ENCODE measurements at places on chromosomes 12 and 14.

DNA sequence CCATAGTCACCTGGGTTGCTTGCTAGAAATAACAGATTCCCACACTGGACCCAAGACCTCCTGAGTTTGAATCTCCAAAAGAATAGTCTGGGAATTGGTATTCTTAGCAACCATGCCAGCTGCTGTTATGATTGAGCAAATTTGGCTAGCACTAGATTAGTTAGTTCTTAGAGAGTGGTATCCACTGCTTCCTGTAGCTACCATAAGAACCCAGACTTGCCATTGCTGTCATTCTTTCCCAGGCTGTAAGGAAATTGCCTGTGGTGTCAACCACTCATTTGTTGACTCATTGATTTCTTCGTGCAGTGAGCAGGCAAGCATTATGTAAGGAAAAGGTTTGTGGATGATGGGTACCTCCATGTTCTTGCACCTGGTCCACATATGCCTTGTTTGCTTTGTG is 201.8 kb upstream of the RGS6 start:
- no peak for DNase-seq

DNA sequence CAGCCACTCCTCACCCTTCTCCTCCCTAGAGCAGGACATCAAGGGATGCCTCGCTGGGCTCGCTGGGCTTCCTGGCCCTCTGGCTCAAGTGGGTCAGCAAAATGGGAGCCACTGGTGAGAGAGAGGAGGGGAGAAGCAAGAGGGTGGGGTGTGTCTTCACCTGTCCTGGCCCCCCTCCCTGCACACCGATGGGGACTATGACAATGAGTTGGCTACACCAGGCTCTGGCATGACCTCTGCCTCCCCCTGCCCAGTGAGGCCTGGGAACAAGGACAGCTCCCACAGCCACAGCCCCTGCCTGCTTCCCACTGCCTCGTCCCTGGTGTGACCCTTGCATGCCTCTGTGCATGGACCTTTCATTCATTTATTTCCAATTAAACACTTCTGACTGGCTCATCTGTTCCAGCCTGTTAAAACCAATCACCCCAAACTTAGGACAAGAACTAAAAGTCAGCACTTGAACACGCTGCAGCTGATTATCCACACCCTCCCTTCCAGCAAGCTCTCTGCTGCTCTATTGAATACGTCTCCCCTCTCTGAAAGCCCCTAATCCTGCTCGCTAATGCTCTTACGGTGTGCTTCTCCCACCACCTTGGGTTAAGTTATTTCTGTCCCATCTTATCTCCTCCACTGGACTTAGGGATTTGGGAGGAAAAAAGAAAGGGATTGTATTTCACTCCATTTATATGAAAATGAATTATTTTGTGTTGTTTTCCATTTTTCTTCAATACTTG is 5.8 kb upstream of the PPP2R5C start:
- no peak for DNase-seq

- no peak for DNase-seq
These were observed 131.1 kb downstream of the ETV6 start for GRCh38 chr12:11780521-11781101.

DNA sequence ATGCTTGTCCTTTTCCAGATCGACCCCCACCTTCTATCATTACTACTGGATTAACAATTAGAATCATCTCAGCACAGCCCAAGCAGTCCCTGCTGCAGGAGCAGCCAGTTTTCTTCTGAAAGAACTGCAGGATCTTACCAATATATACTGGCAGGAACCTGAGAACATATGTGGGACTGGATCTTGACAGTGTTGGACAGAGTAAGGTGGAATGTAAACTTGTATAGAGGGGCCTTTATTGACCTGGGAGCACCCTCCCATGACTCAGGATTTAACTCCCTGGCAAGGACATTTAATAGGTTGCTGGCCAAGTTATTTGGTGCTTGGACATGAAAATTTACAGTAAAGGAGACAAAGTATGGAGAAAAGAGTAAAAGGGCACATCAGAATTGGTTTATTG is 66.2 kb upstream of the TMX1 start:
- DNase-seq = no peak

DNA sequence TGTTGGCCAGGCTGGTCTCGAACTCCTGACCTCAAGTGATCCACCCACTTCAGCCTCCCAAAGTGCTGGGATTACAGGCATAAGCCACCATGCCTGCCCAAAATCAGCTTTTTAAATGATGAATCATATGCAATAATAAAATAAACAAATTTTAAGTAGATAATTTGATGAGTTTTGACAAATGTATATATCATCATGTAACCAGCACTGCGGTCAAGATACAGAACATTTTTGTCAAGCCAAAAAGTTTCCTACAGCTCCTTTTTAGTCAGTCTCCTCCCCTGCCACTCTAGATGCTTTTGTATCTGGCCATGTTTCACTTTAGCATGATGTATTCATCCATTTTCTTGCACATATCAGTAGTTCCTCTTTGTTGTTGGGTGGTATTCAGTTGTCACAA is 17.2 kb downstream of the FRMD6 start:
- no peak for DNase-seq

DNA sequence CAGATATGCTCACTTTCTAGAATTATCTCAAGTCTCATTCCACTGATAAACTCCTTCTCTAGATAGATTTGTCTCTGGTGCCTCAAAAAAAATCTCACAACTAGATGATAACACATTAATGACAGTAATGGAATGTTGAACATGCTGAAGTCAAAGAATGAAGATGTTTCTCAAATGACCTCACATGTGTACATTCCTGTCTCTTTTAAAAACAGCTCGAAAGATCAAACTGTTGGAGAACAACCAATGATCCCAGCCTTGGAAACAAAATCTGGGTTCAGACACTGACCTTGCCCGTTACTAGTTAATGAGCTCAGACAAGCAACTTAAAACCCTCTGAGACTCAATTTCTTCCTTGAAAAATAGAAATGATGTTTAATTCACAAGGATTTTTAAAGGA is 44.7 kb upstream of the KCNJ8 start:
- no peak for DNase-seq
